ENCODE measurements at places on chromosomes 13 and 19.

GRCh38 chr13:37382146-37382545, 216.4 kb downstream of the POSTN start:
- DNase-seq = no peak

GRCh38 chr13:114164681-114165429, 14.2 kb upstream of the CFAP97D2 start:
- no peak for DNase-seq

DNA sequence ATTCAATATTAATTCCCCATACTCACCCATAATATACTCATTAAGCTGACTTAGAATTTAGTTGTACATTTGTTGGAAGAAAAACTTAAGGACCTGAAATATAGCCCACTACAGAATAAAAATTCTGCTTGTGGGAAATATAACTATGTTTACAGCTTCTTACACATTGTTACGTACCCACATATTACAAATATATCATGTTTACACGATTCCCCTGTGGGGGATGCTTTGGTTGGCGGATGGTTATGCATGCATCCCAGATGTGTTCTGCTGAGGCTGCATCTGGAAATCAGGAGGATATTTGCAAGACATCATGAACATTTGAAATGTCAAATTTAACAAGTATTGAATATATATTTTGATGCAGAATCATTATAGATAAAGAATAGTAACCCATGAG, 79.5 kb upstream of the KL start:
- DNase-seq = no peak

GRCh38 chr19:16095071-16095571, 16.6 kb upstream of the RAB8A start:
- DNase-seq = no peak

DNA sequence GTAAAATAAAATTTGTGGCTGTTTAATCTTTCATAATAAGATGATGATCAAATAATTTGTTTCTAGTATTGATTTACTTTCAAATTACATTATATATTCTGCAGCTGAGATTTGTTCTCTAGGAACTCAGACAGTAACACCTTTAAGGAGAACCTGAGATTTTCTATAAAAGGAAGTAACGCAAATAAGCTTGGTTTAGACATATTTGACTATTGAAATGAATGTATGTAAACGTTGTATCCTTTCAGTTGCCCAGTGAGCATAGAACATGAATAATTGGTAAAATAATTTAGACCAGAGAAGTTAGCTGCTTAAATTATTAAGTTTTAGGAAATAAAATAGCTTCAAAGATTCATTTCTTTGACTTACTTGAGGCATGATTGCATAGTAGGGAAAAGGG, 3.1 kb downstream of the CDK8 start:
- DNase-seq = no peak

- no peak for DNase-seq
These were observed 334.8 kb downstream of the SLC7A1 start for GRCh38 chr13:29260684-29261083.

- peak; percentile 21 for DNase-seq
These were observed 33.7 kb upstream of the ZNF724 start for GRCh38 chr19:23283925-23284324.

GRCh38 chr13:52118595-52118994, 10.3 kb downstream of the NEK5 start:
- no peak for DNase-seq

DNA sequence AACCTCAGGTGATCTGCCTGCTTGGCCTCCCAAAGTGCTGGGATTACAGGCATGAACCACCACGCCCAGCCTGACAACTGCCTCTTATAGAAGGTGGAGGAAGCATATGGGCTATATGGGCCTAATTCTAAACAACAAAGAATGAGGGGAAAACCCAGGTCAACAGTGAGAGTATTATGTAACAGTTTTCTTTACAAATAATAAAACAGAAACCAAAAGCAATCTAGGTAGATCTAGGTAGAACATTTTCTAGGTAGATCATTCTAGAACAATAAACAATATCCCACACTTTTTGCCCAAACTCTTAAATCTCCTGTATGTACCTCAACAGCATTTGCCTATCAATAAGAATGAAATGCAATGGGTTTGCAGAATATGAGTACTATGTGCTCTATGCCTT, 267.4 kb downstream of the ABCC4 start:
- DNase-seq = no peak

- DNase-seq = no peak
These were observed 147.8 kb upstream of the STARD13 start for GRCh38 chr13:33433316-33433715.

- no peak for DNase-seq
These were observed 6.0 kb downstream of the STK24 start for GRCh38 chr13:98570929-98571372.

DNA sequence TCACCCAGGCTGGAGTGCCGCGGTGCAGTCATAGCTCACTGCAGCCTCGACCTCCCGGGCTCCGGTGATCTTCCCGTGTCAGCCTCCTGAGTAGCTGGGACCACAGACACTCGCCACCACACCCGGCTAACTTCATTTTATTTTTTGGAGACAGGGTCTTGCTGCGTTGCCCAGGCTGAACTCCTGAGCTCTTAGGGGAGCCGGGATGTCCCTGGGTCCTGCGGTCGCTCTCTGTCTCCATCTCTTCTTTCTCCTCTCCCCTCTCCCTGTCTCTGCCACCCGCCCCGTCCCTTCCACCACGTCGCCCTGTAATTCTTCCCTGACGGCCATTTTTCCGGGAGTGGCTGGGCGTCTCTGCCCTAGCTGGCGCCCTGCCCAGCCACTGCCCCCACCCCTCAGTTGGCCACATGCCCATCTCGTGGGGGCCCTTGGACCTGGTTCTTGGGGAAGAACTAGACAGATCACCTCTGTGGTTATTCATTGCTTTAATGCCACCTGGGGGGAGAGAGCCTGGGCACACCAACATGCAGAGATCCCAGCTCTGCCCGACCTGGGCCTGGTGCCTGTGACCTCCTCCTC, 18.9 kb downstream of the ARID3A start:
- no peak for DNase-seq

DNA sequence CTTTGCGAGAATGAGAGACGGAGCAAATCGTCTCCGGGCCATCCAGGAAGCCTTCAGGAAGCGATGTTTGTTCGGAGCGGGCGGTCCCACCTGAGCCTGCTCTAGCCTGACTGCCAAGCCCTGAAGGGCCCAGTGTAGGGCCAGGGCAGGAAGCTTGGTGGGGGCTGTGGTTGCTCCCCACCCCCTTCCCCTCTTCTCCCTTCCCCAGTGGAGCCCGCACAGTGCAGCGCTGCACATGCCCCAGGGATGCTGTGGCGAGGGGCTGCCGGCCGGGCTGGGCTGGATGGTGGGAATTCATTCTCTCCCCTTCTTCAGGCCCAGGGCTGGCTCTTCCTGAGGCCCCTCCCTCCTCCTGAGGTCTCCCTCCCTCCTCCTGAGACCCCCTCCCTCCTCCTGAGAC, 7.1 kb upstream of the GRTP1 start:
- no peak for DNase-seq

DNA sequence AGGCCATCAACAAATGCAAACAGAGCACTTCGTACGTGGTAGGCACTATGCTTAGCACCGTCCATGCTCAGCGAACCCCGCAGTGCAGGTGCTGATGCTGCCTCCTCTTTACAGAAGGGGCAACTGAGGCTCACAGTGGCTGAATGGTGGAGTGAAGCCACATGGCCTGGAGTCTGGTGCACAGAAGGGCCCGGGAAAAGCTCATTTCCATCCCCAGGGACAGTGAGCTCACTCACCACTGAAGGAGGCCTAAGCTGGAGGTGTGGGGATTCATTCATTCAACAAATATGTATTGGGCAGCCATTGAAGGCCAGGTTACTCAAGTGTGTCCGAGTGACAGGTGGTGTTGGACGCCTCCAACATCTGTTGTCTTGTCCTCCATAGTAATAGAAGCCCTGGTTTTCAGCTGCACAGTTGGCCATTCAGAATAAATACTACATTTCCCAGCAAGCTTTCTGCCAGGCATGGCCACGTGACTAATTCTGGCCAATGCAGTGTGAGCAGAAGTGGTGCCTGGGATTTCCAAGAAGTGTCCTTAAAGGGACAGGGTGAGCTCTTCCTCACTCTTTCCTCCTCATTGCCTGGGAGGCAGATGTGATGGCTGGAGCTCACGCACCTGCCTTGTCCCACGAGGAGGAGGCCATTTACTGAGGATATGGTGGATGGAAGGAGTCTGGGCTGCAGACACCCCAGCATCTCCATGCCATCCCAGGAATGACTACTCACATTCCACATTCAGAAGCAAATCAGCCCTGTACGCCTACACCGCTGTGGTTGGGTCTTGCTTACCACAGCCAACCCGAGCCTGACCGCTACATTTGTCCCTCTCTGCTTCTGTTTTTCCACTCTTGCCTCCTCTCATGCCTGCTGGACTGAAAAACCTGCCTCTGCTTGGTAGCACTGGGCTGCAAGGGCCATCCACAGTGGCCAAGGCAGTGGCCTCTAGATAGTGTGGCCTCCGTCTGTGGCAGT, 2.3 kb upstream of the ZNRF4 start:
- no peak for DNase-seq

- DNase-seq = no peak
These were observed 34.0 kb upstream of the SPACA7 start for GRCh38 chr13:112341976-112342735.

DNA sequence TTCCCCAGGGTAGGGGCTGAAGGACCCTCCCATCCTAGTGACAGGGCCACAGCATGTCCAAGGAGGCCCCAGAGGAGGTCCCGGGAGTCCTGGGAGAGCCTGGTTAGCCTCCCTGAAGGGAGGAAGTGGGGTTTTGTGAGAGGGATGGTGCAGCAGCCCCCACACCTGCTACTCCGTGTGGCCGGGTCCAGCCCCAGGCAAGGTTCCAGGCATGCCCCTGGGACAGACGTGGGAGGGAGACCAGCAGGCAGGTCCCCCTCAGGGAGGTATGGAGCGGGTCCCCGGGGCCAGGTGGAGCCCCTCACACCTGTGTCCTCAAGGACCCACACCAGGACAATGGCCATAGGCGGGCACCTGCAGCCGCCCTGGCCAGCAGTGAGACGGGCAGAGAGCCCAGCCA, 1.9 kb upstream of the F7 start:
- no peak for DNase-seq

DNA sequence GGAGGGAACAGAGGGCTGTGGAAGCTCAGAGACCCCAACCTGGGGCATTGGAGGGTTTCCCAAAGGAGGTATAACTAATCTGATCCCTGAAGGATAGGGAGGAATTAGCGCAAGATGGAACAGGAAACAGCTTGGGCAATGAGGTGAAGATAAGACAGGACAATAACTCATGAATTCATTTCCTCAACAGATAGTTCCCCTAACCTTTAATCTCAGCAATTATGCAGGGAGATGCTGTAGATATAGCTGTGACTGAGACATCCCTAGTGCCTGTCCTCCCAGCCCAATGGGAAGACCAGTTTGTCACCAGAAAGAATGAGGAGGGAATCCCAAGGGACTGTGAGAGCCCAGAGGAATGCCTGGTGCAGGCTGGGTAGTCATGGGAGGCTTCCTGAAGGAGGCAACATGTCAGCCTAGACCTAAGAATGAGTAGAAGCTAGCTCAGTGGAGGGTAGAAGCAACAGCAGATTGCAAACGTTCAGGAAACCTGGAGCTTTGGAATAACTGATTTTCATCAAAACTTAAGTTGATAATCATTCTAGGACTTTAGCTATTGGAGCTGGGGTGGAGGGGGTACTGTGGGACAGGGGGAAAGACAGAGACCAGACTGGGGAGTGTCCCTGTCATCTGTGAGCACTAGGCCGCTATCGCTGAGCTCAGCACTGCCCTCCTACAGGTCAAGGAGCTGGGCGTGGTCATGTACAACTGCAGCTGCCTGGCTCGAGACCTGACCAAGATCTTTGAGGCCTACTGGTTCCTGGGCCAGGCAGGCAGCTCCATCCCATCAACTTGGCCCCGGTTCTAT, 18.8 kb downstream of the HIPK4 start:
- no peak for DNase-seq

GRCh38 chr13:43838909-43839308, 40.6 kb downstream of the CCDC122 start:
- DNase-seq = no peak

DNA sequence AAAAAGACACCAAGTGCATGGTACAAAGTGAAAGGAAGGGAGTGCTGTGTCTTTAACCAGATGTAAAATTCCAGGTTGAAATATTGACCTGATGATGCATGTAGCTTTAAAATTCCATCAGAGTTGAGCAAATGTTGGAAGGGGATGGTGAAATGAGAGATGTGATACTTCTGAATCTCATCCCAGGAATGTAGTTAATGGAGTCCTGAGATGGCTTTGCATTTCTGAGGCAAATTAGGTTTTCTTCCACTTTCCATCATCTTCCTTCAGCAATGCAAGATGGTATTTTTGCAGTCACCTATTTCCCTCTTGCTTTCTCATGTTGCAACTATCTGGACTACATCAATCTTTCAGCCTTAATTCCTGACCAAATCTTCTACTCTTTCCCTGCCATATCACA, 194.1 kb upstream of the MIR17HG start:
- no peak for DNase-seq

GRCh38 chr19:43578787-43579186, 3.2 kb downstream of the PINLYP start:
- no peak for DNase-seq

- no peak for DNase-seq
These were observed 1.4 kb upstream of the RAVER1 start for GRCh38 chr19:10334588-10335351.

DNA sequence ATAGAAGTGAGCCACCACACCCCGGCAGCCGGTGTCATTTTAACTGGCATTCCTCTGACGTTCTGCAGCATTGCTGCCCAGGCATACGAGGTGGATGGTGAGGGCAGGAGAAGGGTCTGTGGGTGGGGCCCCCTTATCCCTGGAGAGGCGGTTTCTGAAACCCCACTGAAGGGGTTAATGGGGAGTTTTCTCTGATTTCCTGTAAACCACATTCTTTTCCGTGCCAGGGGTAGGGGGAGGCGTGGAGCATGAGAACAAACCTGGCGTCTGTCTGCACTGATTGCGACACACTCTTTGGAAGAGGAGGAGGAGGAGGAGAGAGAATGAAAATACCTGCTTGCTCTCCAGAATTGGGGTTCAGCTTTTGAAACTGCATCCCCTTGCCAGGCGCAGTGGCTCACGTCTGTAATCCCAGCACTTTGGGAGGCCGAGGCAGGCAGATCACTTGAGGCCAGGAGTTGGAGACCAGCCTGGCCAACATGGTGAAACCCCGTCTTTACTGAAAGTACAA, 2.7 kb upstream of the C3 start:
- no peak for DNase-seq

- no peak for DNase-seq
These were observed 402 bp downstream of the ZSWIM9 start for GRCh38 chr19:48170817-48171347.

DNA sequence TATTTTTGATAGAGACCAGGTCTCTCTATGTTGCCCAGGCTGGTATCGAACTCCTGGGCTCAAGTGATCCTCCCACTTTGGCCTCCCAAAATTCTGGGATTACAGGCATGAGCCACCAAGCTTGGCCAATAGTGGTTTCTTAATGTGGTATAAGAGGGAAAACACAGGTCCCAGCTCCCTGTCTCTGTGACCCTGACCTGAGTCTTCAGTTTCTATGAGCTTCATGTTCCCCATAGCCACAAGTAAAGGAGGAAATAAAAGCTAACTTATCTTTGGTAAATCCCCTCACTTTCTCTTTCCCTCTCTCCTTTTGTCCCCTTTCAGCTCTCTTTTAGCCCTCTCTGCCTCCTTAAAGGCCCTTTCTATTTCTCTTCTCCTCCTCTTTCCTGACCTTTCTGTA, 50.3 kb downstream of the ABCC4 start:
- no peak for DNase-seq

All from stimulated activated CD4-positive, alpha-beta T cell treated with anti-CD3 and anti-CD28 coated beads, TNF-alpha, amount 100 ng/mL, for 1 hour (primary cell).